ENCODE measurements at places on chromosomes 16 and 17.

- DNase-seq, result no peak
Observed at GRCh38 chr16:11296706-11297491, 15.8 kb upstream of the PRM1 start.

DNA sequence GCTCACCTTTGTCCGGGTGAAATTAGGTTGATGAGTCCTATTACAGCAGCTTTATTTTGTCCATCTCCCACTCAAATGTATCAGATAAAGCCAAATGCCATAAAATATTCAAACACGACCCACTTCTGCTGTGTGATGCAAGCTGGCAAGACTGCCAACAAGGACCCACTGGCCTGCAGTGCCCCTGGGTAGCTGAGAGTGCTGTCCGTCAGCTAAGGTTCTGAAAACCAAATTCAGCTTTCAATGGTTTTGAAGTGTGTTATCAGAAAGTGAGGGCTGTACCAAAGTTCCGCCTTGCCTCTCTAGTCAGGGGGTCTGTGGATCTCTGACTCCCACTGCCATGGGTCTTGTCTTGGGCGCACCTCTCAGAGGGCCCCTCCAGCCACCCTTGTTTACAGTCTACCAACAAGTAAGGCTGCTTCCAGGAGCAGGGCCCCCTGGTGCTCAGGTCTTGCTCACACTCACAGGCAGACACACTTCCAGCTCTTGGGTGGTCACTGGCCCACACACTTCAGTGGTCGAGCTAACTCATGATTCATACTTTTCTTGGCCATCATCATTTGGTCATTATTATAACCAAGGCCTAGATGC lies 10.5 kb upstream of the CCDC182 start:
- DNase-seq, result no peak

- DNase-seq, result no peak
Observed at GRCh38 chr16:9343276-9343675, 251.8 kb downstream of the HAPSTR1 start.

GRCh38 chr17:80901319-80901718 lies 90.3 kb upstream of the CHMP6 start:
- DNase-seq, result no peak

GRCh38 chr17:67095803-67096202 lies 51.4 kb downstream of the CACNG1 start:
- DNase-seq, result no peak

GRCh38 chr16:53071748-53072301 lies 17.0 kb downstream of the CHD9 start:
- no peak for DNase-seq

GRCh38 chr16:15829460-15829859 lies 27.4 kb downstream of the MYH11 start:
- DNase-seq, result no peak

GRCh38 chr17:5437721-5438317 lies 1.1 kb downstream of the C1QBP start:
- no peak for DNase-seq

DNA sequence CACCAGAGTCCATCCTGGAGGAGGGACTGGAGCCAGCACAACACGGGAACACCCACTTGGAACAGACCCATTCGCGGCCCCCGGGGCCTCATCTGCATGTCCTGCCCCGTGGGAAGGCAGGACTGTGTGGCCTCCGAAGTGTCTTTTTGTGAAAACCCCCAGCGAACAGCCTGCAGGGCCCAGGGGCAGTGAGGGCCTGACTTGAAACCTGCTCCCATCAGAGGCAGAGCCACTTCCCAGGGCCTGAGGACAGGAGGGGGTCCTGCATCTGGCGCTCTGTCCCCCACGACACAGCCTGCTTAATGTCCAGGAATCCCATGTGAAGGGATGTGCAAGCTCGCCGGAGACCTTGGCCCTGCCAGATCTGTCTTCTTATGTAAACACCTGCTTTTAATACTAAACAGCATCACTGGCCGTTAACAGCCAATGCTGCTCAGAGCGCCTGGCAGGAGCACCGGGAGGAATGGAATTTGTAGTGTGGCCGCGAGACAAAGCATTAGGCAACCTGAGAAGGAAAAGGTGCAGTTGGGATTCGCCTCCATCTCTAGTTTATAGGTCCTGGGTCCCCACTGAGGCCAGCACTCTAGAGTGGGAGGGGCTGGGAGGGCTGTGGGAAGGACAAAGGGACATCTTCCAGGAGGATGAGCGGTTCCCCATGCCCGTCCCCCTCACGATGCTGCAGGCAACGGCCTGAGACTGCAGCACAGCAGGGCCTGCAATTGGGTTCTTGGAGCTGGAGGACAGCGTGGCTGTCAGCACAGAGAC lies 9.6 kb upstream of the EVPL start:
- no peak for DNase-seq

- DNase-seq, result no peak
Observed at GRCh38 chr16:55539049-55539448, 27.4 kb upstream of the CAPNS2 start.

- DNase-seq, result no peak
Observed at GRCh38 chr16:1724491-1724890, 18.5 kb downstream of the MAPK8IP3 start.

GRCh38 chr16:31461921-31462804 lies 2.9 kb downstream of the ARMC5 start:
- no peak for DNase-seq

DNA sequence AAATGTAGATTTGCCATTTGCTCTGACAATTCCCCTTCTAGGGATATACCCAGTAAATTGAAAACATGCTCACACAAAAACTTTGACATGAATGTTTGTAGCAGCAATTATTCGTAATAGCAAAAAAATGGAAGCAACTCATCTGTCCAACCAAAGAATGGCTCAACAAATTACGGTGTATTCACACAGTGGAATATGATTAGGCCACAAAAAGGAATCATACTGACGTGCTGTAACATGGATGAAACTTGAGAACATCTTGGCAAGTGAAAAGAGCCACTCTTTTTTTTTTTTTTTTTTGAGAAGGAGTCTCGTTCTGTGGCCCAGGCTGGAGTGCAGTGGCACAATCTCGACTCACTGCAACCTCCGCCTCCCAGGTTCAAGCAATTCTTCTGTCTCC lies 24.1 kb upstream of the SPNS3 start:
- no peak for DNase-seq

DNA sequence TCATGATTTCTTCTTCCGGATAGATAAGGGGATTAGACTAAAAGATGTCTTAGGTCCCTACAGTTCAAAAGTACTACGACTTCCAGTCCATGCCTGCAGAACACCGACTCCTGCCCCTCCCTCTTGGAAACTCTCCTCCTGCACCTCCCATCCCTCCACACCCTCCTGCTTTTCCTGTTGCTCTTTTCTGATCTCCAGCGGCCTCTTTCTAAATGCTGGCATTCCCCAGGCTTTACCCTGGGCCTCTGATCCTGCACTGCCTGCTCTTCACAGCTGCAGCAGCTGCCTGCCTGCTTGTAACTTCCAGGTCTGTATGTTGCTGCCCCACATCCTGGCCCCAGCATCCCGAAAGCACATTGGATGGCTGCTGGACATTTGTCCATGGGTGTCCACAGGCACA lies 154.2 kb downstream of the KCNJ12 start:
- no peak for DNase-seq

DNA sequence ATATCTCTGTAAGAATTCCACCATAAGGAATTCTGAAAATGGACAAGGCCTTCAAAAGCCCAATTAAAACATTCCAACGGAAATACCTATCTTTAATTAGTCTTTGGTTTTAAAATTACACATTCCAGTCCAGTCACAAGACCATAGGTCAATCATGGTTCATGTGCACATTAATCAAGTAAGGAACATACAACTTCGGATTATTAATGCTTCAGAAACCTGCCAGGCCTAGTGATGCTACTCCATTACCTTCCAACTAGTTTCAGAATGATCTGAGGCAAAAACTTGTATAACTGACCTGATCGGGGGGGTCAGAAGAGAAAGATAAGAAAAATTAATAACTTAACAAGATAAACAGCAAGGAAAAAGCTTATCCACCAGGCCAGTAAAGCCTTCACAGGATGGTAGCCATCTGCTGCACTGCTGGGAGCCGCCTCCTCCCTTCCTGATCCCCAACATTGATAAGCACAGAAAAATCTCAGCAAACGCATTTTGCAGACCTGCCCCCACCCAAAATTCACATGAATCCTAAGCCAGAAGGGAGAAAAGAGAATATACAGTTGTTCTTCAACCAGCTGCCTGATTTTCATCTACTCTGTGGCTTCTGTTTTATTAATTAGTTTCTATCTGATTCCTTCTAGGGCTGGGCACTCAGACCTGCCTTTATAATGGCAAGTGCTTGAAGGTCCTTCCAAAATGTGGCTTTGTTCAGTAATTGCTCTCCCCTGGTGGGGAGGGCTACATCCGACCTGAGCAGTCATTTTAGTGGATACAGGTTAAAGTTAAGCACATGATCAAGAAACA lies 6.0 kb downstream of the SDR42E1 start:
- DNase-seq, result no peak

- no peak for DNase-seq
Observed at GRCh38 chr17:27751622-27752490, 48.5 kb downstream of the NOS2 start.

DNA sequence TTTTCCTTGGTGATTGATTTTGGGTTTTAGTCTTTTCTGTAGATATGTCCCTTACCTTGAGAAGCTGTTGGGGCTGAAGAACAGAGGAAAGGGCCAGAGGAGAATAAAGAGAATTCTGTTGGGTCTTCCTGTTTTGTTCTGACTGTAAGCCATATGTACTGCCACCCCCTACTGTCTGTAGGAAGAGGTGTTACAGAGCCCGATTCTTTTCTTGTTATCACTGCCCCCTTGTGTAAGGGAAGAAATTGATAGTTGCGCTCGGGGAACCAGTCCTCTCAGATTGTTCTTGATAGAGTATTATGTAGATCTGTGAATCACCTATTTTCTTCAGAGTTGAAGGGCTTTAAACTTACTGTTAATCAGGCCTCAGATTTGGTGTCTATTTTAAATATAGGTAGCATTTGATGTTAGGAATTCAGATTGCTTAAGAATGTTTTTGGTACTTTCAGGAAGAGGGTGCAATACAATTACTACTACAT lies 2.4 kb downstream of the TANC2 start:
- peak; percentile 69 for DNase-seq

DNA sequence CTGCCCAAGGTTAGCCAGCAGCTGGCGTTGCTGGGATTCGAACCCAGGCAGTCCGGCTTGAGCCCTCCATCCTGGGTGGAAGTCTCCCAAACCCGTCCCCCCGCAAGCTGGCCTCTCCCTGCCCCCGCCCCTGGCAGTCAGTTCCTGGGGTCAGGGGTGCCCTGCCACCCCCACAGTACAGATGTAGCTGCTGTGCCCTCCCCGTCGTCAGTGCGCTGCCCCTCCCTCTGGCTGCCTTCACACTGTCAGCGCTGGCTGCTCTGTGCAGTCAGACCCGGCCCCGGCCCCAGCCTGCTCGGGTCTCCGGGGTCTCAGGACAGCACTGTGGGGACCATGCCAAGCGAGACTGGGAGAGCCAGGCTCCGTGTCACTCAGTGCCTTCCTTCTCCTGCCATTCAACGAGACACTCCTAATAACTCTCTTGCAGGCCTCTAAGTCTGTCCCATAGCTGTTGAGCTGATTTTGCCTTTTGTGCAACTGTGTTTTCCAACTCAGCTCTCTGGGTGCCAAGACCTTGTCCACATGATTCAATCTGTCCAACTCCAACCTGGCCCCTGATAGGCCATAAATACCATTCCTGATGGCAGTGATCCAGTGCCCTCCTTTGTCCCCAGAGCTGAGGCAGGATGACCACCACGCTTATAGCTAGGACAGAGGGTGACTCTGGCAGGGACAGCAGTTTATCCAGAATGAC lies 55.5 kb upstream of the IL34 start:
- DNase-seq, result no peak

DNA sequence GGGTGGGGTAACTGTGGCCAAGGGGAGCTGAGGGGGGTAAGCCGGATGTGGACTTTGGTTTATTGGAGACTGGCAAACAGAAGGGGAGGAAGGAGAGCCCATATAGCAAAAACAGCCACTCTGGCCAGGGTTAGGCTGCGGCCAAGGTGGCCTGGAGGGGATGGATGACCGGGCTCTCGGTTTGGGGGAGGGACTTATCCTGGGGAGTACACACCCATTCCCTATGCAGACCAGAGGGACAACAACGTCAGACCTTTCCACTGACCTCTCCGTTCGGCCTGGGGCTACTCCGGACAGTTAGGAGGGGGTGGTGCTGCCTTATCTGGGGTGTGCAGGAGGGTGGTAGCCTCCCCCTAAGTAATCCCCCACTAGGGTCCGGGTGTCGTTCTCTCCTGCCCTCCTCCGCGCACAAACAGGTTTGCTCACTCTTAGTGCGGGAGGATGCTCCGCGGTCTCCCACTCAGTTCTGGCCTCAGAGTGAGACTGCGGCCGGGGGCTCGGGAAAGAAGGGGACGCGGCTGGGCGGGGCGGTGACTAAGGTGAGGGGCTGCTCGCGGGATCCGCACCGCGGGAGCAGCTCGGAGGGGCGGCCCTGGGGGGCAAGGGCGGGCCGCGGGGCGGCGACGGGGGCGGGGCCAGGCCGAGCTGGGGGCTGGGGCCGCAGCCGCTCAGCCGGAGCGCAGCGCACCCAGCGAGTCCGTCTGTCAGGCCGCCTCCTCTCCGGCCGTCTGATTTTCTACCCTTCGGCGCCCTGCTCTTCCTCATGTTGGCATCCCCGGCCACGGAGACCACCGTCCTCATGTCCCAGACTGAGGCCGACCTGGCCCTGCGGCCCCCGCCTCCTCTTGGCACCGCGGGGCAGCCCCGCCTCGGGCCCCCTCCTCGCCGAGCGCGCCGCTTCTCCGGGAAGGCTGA lies at the start of gene WNK4:
WNK4 (plus strand) TSS at position 675 of the 915 bp plus-strand sequence; CDS start at position 764, 89 bp downstream.
- DNase-seq, result no peak

DNA sequence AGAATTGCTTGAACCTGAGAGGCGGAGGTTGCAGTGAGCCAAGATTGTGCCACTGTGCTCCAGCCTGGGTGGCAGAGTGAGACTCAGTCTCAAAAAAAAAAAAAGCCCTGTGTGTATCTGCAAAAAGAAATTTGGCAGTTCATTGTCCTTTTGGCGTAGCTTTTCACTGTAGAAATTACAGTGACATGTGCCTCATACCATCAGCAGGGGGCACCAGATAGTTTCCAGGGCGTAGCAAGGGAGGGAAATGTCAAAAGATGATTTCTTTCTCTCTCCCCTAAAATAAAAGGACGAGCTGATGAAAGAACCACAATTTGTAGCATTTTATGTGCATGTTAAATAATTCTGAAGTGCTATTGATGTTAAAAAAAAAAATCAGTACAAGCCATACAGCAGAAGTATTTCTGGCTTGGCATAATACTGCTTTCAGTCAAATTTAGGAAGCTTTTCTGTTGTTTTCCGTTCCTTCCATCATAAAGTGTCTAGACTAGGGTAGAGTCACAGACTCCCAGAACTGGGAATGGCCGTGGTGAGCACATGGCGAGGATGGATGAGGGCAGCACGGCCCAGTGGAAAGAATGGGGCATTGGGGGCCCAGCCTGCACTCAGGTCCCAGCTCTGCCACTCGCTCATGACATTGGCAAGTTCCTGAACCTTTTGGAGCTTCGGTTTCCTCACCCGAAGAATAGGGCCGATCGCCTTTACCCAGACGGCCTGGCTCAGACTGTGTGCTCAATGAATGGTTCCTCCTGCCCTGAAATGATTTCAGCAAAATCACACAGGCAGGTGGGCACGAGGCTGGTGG lies 59.8 kb upstream of the RPH3AL start:
- DNase-seq, result no peak

Measured in GM18507 (cell line).